ENCODE measurements at places on chromosomes 11 and 22.

DNA sequence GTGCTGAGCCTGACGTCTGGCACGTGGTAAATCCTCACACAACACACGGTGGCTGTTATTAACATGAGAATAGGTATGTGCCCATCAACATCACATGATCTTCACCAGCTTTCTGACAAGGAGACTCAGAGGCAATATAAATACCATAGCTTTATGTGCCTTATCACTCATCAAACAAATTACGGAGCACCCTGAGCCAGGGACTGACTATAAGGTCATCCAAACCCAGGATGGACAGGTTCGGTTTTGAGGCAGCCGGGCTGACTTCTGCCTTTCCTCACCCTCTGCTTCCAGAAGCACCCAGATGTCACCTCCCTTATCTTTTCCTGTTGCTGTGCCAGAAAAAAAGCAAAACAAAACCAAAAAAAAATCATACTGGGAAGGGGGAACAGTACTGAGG is 5.7 kb upstream of the PLAAT3 start:
- DNase-seq, result no peak

GRCh38 chr11:9760193-9760575 is 96.3 kb downstream of the SWAP70 start:
- no peak for DNase-seq

DNA sequence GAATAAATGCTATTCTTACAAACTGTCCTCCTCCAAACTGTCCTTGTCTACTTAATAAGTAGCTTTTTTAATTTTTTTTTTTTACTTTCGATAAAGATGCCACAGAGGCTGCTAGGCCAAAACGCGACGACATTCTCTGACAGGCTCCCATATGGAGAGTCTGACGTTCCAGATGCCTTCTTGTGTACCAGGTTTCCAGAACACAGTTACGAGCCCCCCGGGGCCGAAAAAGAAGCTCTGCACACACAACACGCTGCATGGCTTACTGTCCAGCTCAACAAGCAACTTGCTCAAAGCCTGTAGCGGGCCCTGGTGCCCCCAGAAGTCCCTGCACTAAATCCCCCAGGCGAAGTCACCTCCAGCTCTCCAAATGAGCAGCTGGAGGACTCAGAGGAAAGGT is 39.3 kb downstream of the LARGE1 start:
- no peak for DNase-seq

DNA sequence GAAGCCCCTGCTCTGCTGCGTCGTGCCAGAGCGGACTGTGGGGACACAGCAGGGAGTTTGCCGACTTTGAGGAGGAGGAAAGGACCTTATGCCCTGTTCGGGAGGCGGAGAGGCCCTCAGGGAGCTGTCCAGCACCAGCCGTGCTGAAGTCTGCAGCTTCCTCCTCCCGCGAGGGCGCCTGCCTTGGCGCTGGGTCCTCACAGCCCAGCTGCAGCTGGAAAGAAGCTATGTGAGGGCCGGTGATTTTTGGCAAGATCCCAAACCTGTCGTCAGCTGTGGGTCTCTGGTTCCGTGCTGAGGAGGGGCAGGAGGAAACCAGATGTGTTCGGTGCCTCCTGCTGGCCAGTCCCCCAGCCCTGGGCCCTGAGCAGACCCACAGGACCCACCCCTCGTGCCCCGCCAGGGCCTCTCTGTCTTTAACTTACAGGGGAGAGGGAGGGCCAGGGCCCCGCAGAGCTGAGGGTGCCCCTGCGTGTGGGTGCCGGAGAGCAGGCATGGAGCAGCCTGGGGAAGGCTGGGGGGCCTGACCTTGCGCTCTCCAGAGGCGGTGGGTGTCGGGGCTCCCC is 12.0 kb downstream of the BRSK2 start:
- DNase-seq, result peak; percentile 31

GRCh38 chr11:109606256-109606655 is 184.3 kb downstream of the C11orf87 start:
- DNase-seq, result no peak

DNA sequence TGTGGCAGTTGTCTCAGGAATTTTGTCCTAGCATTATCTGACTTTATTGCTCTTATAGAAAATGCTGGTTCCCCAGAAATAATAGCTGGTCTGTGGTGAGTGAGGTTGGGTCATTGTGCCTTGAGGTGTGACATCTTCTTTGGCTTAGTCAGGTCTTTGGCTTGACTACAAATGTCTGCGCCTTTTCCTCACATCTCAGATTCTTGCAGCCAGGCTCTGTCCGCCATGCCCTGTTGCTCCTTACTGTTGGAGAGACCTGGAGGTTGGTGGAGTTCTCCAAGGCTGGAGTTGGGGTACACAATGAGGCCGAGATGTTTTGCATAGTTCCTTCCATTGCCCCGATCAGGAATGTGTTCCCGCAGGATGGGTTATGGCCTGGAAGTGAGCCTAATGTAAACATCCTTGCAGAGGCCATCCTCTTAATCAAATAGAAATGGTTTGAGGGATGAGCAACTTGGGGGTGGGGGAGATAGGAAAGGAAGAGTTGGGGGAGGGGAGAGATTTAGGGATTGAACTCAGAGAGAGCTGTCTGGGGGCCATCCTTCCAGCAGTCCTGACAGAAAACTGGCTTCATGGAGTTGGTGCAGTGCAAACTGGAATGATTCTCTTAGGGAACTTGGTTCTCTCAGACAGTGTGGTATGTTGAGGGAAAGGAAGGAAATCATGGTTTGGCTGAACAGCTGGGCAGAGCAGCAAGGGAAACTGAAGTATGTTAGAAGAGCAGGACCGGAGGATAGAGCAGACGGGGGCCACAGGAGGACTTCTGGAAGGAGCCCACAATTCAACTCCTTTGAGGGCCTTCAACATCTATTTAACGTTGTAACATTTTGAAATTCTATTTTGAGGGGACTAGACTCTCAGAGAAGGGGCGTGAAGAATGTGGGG is 49.9 kb downstream of the ZBTB16 start:
- no peak for DNase-seq

DNA sequence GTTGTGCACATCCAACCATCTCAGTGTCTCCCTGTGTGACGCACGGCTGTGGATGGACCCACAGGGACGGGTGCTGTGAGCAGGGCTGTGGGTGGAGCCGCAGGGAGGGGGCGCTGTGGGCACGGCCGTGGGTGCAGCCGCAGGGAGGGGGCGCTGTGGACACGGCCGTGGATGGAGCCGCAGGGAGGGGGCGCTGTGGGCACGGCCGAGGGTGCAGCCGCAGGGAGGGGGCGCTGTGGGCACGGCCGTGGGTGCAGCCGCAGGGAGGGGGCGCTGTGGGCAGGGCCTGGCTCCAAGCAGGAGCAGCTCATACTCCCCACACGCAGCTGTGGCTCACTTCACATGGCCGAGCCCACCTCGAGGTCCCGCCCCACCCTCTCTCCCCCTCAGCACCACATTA is 6.0 kb upstream of the MAPK11 start:
- peak; percentile 32 for DNase-seq

GRCh38 chr22:19803736-19804267 is 43.2 kb downstream of the TBX1 start:
- DNase-seq, result no peak

- no peak for DNase-seq
These were observed 2.5 kb upstream of the INPP5J start for GRCh38 chr22:31120230-31120629.

DNA sequence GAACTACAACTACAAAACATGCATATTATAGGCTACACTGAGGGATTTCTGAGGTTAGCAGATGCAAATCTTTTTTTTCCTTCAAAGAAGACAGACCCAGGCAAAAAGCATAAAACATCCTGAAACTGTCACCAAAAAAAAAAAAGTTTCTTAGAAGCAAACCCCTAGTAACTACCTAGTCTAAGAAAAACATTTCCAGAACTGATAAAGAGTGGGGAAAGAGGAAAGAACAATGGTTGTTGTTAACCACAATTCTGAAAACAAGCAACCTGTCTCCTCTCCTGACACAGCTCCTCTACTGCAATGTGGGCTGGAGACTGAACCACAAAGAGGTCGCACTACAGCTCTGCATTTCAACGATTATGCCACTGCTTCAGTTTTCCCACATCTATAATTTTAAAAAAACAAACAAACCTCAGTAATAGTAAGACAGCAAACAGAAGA is 15.0 kb downstream of the DENND5A start:
- peak; percentile 99 for DNase-seq

GRCh38 chr22:19523240-19524169 is 705 bp downstream of the CLDN5 start:
- DNase-seq, result no peak

GRCh38 chr22:26552466-26552865 is 37.5 kb downstream of the TPST2 start:
- DNase-seq, result no peak

DNA sequence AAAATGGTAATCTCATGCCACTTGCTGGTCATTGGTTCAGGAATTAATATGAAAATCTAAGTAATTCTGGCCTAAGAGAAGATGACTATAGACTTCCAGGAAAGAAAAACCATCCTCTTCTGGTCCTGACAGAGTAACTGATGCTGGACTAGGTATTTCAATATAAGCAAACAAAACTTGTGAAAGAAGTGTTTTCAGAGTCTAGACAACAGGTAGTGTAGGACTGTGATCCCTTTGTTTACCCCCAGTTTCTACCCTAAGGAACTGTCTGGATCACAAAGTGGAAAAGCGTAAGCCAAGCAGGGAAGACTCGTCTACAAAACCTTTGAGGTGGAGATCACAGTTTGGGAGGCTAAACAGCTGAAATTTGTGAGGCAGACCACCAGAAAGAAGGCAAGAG is 30.4 kb upstream of the ARL14EP start:
- DNase-seq, result no peak

- no peak for DNase-seq
These were observed 10.2 kb downstream of the CERK start for GRCh38 chr22:46727813-46728364.

GRCh38 chr11:29507376-29507775 is 509.5 kb downstream of the KCNA4 start:
- no peak for DNase-seq

DNA sequence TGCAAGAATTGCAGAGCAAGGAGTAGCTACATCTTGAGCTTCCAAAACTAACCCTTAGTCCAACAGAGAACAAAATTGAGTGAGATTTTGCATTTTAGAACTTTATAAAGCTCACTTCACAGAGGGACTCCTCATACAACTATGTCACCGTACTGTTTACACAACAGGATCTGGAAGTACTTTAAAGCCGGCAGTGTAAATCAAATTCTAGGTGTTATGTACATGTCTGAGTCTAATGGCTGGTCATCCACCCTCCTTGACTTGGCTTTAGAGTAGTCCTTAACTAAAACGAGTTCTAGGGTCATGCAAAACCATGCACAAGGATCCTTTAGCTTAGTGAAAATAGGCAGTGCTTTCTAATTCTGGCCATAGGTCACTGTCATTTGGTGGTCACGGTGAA is 23.5 kb downstream of the IRAG1 start:
- no peak for DNase-seq

DNA sequence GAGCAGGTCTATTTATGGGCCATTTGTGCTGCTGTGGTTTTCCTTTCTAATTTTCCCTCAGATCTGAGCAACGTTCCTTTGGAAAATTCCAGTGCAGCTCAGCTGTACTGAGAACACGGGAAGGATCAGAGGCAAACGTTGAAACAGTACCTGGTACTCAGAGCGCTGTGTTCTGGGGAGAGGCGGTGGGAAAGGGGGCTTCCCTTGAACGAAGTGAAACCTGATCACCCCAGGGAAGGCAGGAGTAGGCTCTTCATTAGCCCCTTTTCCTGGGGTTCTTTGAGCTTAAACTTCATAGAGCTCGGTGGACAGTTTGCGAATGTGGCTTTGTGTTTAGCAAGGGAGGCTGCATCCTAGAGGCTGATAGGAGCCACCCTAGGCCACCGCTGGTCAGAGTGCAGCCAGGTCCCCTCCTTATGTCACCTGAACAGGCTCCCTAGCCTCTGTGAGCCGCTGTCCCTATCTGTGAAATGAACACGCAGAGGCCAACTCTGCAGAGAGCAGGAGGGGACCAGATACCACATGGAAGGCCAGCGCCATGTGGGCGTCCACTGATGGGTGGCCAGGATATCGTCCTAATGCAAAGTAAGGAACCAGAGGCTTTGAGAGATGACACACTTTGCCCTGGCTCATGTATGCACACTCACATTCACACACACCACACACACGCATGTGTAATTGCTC is 1464.8 kb downstream of the BRD1 start:
- DNase-seq, result no peak

GRCh38 chr22:17853073-17853472 is 78.8 kb upstream of the BID start:
- no peak for DNase-seq

GRCh38 chr22:36332623-36333332 is 55.0 kb downstream of the MYH9 start:
- DNase-seq, result peak; percentile 57

DNA sequence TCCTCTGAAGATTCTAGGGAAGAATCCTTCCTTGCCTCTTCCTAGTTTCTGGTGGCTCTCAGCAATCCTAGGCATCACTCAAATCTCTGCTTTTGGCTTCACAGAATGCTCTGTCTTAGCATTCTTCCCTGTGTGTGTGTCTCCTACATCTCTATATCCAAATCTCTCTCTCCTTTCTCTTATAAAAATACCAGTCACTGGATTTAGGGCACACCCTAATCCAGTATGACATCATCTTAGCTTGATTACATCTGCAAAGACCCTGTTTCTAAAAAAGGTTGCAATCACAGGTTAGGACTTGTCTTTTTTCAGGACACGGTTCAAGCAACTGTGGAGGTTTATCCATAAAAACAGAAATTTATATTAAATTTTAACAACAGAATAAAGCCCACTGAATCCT is 54.4 kb downstream of the NARS2 start:
- DNase-seq, result no peak

- DNase-seq, result no peak
These were observed 4.4 kb downstream of the BCL9L start for GRCh38 chr11:118921121-118921928.

GRCh38 chr22:26568207-26568706 is 21.7 kb downstream of the TPST2 start:
- no peak for DNase-seq

GRCh38 chr11:1486054-1486825 is at the start of gene MOB2:
TSS of gene MOB2 (minus strand) at chr11:1486779. CDS start at chr11:1486556, 223 bp downstream.
- no peak for DNase-seq

DNA sequence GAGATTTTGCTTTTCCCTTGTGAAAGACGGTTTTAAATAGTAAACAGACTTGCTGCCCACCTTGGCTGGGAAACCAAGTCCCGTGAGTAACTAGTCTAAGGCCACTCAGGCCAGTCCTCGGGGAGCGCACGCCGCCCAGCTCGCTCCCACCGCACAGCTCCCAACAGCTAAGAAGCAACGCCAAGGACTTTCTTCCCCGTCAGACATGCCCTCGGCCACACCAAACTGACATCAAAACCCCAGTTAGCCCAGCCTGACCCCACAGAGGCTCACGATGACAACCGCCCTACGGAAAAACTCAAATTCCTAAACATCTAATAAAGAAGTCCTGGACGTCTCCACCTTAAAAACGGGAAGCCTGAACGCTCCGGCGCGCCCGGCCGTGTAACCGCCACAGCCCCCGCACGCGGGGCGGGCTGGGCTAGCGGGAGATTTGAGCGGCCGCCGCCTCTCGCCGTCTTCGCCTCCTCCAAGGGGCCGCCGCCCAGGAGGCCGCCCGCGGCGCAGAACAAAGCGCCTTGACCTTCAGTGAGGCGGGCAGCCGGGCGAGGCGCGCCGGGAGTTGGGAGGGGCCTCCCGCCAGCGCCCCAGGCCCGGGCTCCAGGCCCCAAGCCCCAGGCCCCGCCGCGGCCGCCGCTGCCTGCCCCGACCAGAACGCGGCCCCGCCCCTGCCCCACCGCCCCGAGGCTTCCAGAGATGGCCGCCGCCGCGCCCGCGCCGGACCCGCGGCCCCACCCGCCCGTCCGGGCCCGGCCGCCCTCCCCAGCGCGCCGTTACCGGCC is 486 bp downstream of the NAP1L4 start:
- no peak for DNase-seq

Data from Jurkat, Clone E6-1 (cell line).